ENCODE measurements at places on chromosomes 11 and 22. TPM values are rescaled to one million over a fixed set of nuclear protein-coding genes. Genes with fewer than 3 reads are reported as not detected.

GRCh38 chr11:27909386-27909785 lies 198.6 kb downstream of the KIF18A start:
- no peaks in the 10 kb centered on the region for H3K36me3 ChIP-seq
- no peak overlapping the region for H3K4me3 ChIP-seq
- H3K4me1 ChIP-seq: no peaks in the 10 kb centered on the region

DNA sequence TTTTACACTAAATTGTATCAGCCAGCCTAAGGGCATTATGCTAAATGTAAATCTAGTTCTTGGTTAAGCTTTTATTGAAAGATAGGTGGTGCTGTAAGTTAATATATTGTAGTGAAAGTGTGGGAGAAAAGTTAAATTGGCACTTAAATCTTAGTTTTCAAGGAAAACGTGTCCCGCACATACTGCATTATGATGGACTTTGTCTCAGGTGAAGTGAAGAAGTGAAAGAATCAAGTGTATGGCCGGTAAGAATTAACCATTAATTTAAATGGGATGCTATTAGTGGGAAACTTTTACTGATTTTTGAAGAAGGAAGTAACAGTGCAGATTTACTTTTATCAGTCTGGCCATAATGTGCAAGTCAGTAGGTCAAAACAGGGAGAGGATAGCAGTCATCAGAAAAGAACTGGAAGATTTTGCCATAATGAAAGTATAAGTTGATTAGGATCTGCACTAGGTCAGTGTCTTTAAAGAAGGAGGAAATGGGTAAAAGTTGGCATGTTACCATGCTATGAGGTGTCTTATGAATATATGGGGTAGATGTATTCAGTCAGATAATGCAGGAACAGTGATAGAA lies 81.6 kb downstream of the PDHX start:
- no peak overlapping the region for H3K27ac ChIP-seq
- no peak overlapping the region for H3K4me3 ChIP-seq
- no peak for DNase-seq
- H3K36me3 ChIP-seq: no peaks in the 10 kb centered on the region
- H3K27me3 ChIP-seq: no peaks in the 10 kb centered on the region

DNA sequence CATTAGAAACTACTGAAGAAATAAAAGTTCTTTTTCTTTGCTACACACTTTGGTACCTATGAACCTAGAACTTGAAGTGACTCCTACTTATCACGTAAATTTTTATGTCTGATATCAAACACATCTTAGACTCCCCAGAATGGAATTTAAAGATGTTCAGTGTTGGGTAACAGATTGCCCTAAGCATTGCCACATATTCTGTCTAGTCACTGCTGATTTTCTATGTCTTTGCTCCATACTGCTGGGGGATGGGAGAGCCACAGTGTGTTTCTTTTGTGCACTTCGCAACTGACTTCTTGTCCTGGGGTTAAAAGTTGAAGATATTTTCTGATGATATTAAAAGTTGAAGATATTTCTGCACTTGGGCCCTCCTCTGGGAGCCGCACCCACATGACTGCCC lies 19.4 kb upstream of the MYO18B start:
- no peaks in the 10 kb centered on the region for H3K36me3 ChIP-seq
- H3K4me1 ChIP-seq: no peaks in the 10 kb centered on the region
- no peak for DNase-seq
- no peak overlapping the region for H3K4me3 ChIP-seq

DNA sequence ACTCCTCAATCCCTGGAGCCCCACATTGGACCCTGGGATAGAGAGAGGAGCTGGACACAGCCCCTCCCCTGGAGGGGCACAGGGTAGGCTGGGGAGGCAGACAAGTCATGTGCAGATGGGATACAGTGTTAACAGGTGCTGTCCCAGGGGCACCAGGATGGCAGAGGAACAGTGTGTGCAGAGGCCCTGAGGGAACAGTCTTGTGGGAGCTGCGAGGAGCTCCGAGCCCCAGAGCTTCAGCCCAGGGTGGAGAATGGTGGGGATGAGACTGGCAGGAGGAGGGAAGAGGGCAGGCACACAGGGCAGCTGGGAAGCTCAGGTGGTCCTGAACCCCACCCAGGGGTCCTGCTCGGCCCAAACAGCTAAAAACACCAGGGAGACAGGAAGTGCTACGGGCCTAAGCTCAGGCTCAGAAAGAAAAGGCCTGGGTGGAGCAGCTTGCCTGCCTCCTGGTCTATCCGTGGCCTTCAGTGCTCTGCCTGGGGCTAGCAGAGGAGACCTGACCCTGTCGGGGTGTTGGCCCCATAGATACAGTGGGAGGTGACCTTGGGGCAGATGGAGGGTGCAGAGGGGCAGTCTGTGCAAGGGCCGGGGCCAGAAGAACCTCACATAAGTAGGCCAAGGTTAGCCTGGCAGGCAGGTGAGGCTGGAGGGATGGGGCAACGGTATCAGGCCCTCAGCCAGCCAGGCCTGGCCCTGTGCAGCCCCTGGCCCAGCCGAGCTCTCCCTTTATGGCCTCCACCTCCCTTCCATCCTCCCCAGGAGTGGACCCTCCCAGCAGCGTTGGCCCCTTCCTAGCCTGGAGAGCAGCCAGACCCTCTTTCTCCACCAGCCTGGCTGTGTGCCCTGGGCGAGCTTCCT lies 15.4 kb downstream of the CAPN5 start:
- H3K4me1 ChIP-seq: peaks cover 24% of the 10 kb centered on the region
- no peaks in the 10 kb centered on the region for H3K27me3 ChIP-seq
- H3K27ac ChIP-seq: peak overlapping the region; percentile 45
- no peaks in the 10 kb centered on the region for H3K36me3 ChIP-seq

GRCh38 chr11:45181889-45182550 lies 35.6 kb downstream of the PRDM11 start:
- no peaks in the 10 kb centered on the region for H3K36me3 ChIP-seq
- DNase-seq: no peak
- no peaks in the 10 kb centered on the region for H3K27me3 ChIP-seq
- peak overlapping the region; percentile 95 for H3K27ac ChIP-seq

NXPE1 gene
- total RNA-seq: not detected

SYT8 gene
- 1.2 TPM for total RNA-seq
